NCI-H510A treated with DMSO at 0.1 percent for 48 hours (cell line): ENCODE measurements at places on chromosomes 1 and 21.

DNA sequence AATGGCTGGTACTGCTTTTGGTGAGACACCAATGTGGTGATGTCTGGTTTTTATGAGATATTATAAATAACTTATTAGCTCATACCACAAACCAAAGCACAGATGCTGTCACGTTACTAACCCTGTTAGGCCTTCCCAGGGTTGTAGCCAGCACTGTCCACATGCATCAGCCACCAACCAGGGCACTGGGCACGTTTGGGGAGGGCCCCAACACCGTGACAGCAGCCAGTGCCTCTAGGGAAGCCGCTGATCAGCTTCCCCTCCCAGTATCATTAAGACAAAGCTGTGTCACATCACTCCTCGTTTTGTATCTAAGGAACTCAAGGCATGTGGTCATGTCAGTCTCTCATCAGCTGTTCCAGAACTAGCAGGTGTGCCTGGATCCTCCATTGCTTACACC, 13.9 kb downstream of the URB1 start:
- no peak for DNase-seq

DNA sequence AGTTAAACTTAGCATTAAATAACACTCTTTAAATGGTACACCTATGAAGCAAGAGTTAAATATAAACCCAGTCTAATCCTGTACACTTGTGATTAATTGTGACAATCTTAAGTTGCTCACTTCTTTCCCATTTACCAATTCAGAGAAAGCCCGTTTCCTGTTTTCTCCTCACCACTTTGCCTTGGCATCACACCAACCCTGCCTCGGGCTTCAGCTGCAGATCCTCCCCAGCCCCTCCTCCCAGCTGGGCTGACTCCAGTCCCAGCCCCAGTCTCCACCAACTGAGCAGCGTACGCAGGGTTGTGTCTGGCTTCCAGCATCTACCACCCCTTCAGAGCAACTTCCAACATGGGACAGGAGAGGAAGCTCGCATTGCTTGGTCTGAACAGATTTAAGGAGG, 4.1 kb downstream of the PYCR2 start:
- no peak for DNase-seq

DNA sequence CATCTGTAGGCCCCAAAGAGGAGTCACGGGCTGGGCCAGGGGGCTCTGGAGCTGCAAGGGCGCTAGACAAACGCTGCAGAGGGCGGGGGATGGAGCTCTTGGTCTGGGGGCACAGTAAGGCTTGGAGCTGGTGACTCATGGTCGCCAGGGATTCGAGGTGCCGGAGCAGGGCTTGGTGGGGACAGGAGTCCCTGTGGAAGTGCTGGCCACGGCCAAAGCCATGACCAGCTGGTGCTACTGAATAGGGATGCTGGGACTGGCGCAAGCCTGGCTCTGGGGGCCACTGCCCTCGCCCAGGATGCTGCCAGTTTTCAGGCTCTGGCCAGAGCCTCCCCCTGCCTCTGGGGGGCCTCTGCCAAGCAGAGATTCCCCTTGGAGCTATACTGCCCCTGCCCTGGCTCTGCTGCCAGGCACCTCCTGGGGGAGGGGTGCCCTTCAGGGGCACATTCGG, 25.2 kb downstream of the SPOCD1 start:
- no peak for DNase-seq

DNA sequence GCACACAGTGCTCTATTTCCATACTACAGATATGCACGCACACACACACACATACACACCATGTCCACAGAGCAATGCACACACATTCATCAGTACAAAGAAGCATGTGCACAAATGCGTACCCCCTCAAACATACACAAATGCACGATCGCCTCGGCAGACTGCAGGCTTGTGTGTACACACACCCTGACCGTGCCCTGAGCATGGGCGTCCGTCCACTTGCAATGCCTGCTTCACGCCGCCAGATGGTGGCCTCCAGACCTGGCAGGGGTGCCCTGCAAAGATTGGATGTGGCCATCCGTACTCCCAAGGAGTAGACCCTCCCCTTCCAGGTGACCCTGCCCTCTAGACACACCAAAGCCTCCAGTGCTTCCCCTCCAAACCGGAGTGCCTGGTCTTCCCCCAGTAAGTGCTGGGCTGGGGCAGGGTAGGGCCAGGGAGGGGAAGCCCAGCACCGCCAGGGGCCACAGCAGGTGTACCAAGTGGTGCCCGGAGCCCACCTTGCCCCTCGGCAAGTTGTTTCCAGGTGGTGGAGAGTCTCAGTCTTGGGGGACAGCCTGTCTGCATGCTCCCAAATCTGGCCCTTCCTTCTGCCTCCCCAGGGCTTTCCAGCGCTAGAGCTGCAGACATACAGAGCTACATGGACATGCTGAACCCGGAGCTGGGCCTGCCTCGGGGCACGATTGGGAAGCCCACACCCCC, 20.6 kb downstream of the ESPN start:
- peak; percentile 71 for DNase-seq

DNA sequence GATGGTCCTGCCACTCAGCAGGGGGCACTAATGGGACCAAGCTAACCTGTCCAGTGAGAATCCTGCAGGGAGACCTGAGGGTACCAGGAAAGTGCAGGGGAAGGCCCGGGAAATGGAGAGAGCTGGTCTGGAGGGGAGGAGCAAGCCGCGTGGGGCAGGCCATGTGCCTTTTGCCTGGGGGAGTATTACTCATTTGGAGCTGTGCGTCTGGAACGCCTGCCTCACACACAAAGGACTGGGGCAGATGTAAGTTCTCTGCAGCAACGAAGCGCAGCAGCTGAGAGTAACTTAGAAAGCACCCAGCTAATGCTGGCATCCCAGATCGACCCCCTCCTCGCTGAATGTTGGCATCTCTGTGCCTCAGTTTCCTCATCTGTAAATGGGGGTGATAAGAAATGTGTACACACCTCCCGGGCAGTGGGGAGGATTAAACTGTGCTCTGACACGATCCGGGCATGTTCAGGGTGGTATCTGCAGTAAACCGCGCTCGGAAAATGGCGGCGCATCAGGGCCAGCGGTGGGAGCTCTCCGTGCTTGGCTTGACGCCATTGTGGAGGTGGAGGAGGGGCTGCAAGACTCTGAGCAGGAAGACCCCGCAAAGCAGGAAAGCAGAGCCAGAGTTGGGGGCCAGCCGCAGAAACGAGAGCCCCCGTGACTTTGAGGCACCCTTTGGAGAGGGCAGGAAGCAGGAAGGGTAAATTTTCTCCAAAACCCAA, 212.5 kb downstream of the NPHP4 start:
- DNase-seq, result no peak

DNA sequence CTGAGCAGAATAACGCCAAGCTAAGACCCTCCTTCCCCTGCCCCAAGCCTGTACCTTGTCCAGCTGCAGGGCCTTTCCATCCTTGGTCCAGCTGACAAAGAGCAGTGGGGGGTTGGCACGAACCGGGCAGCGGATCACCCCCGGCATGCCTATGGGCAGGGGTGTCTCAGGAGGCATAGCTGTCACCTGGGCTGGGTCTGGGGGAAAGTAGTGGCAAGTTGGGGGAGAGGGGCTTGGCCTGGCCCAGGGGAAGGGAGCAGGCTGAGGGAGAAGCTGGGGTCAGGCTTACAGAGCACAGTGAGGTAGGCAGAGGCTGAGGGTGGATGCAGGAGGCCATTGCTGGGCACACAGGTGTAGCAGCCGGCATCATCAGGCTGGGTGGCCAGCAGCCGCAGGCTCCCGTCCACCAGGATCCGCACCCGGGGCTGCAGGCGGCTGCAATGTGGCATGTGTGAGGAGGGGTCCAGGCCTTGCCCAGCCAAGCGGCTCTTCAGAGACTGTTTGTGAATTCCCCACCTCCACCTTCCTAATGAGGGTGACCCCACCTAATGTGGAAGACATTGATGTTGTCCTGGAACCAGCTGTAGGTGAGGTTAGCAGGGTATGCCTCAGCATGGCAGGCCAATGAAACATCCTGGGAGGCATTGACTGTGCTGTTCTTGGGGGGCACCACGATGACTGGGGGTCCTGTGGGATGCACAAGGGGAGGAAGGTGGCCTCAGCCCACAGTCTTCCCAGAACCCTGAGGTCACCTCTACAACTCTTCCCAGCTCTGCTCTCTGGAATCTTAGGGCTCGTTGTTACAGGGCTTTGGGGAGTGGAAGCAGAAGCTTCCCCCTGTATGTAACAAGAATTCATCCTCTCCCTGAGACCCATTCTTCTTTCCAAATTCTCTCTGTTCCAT, 9.1 kb upstream of the TAGLN2 start:
- no peak for DNase-seq

DNA sequence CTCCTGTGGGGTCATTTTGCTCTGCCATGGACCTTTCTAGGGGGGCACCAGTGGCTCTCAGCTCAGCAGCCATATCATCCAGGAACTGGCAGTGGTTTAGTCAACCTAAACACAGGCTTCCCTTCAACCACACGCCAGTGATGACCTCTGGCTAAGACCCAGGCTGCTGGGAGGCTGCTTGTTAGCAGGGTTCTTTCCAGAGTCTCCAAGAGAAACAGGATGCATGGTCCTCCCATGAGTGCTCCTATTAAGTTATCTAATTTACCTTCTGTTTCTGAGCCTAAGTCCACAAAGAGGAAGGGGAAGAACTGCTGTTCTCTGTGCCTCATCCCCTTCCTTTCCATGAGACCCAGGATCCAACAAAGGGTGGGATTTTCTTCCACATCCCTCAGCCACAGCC, 137.3 kb upstream of the PLXNA2 start:
- DNase-seq, result no peak

DNA sequence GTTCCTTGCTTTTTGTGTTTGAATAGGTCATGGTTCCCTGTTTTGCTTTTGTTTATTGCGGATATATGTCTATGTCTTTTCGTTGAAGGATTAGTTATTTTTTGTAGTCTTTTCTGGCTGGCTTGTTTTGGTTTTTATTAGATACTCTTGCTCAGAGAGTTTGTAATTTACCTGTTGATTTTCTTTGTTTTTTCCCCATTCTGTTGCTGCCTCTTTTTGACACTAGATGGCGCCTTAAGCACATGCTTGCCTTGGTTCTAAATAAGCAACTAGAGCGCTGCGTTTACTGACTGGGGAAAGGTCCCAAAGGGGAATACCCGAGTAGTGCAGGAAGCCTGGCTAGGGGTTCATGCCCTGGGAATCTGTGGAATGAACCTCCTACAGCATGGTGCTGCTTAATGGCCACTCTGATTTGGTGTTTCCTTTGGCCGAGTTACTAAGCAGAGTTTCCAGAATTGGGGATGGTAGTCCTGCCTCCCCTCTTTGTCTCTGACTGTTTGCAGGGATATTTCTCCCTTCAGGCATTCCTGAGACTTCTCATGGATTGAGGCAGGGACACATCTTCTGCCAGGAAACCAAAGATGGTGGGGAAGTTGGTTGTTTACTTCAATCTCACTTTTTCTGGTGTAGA, 143.2 kb downstream of the PTPRU start:
- DNase-seq, result no peak

DNA sequence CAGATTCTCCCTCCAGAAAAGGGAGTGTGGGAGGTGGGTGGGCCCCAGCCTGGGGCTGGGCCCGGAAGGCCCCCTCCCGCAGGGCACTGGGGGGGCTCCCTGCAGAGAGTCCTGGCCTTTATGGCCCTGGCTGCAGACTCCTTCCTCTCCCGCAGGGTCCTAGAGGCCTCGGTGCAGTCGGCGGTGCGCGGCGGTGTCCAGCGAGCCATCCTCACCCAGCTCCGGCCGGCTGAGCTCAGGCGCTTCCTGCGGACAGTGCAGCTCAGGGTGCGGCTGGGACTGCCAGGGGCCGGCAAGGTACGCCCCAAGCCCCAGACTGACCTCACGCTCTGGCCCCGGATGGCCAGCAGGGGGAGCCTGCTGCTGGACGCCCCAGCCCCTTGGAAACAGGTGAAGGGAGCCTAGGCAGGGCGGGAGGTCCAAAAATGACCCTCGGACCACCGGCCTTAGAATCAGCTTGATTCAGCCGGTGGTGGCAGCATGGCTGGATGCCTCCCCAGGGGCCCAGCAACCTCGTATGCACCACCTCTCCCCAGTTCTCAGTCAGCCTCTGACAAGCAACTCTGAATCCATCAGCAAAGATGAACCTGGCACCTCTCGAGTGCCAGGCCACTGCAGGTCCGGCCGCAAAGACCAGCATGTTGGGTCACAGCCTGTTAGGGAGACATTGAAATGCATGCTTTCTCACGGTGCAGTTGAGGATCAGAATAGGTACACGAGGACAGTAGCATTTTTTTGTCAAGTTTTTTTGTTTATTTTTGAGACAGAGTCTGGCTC, 20.6 kb downstream of the MTHFR start:
- DNase-seq, result peak; percentile 54

- no peak for DNase-seq
Measured at GRCh38 chr1:53688381-53689102, 50.4 kb downstream of the GLIS1 start.

GRCh38 chr1:67342076-67342890, 34.6 kb downstream of the IL12RB2 start:
- no peak for DNase-seq

GRCh38 chr21:40047211-40047610, 180.0 kb downstream of the PCP4 start:
- DNase-seq, result peak; percentile 33

GRCh38 chr1:111671852-111672251, 52.3 kb downstream of the RAP1A start:
- DNase-seq, result no peak

DNA sequence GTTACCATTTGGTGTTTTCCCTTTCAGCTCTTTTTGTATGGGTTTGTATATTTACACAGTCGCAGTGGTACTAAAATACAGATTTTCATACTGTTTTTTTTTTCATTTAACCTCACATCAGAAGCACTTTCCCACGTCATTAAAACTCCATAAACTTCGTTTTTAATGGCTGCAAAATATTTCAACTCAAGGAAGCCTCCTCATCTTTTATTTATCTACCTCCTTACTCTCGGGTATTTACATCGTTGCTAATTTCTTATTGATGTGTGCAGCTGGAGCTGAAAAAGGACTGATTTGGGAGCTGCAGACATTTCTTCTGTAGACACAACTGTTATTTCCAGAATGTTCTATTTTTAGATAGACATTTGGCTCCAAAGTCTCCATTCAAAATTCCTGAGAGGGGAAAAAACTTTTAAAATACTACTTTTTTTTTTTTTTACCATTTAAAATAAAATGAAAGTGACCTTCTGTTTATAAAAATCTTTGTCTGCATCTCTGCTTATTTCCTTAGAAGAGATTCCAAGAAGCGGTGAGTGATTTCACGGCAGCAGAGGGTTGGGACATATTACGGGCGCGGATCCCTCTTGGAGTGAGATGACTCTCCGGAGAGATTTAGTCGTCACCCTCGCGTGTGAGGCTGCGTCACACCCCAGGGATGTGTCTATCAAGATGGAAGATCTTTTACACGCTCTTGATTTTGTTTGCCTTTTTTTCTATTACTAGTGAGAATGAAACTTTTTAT, 10.1 kb downstream of the RUNX3 start:
- no peak for DNase-seq

- no peak for DNase-seq
Measured at GRCh38 chr21:33663241-33663640, 20.9 kb downstream of the ITSN1 start.

GRCh38 chr1:179142889-179143299, 61.0 kb downstream of the TOR3A start:
- DNase-seq, result no peak

GRCh38 chr1:166114419-166114818, 52.4 kb downstream of the FAM78B start:
- DNase-seq, result no peak

GRCh38 chr21:41957991-41958766, 4.4 kb upstream of the C2CD2 start:
- DNase-seq, result no peak
